Activated naive CD4-positive, alpha-beta T cell treated with anti-CD3 and anti-CD28 coated beads for 36 hours (primary cell): ENCODE measurements at places on chromosomes 16 and 17.
A peak's percentile ranks its signal among the peaks of the same experiment; 100 is the strongest.

- DNase-seq = no peak
Observed at GRCh38 chr16:5580772-5581171, 483.2 kb upstream of the EEF2KMT start.

GRCh38 chr17:82013341-82013740 lies 9.3 kb downstream of the CENPX start:
- no peak for DNase-seq

GRCh38 chr16:56871172-56871593 lies 6.2 kb downstream of the SLC12A3 start:
- peak; percentile 55 for DNase-seq

- DNase-seq = no peak
Observed at GRCh38 chr16:76194616-76195015, 82.6 kb upstream of the CNTNAP4 start.

- no peak for DNase-seq
Observed at GRCh38 chr16:10210944-10211343, 28.7 kb upstream of the GRIN2A start.

- no peak for DNase-seq
Observed at GRCh38 chr17:39236981-39237441, 11.3 kb upstream of the STAC2 start.
